Hippocampal formation (tissue), 2 donors: ENCODE measurements at places on chromosomes 13 and 19.

DNA sequence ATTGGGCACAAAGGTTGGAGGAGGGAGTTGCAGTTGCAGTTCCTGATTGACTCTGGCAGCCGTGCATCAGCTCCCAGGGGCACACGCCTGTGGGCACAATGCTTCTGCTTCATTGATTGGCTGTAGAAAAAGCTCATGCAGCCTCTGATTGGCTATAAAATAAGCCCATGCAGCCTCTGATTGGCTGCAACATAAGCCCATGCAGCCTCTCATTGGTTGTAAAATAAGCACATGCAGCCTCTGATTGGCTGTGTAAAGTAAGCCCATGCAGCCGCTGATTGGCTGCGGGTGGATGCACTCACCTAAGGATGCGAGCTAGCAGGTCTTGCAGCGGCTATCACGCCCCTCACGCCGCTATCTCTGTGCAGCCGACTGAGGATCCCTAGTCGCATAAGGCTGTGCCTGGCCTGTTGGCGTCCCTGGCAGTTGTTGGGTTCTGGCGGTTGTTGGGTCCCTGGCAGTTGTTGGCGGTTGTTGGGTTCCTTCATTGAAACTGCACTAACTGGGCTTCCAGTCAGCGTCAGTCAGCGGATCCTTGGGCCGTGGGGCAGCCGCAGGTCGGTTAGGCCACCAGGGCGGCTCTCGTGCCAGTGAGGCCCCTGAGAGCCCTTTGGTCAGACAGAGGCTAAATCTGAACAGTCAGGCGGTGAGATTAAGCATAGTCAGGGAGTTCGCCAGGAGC, at the start of gene SIGLECL1:
Gene SIGLECL1 (plus strand): TSS at position 295 of the 682 bp plus-strand sequence. CDS start 12,993 bp downstream, outside the sequence.
- no peak for DNase-seq

DNA sequence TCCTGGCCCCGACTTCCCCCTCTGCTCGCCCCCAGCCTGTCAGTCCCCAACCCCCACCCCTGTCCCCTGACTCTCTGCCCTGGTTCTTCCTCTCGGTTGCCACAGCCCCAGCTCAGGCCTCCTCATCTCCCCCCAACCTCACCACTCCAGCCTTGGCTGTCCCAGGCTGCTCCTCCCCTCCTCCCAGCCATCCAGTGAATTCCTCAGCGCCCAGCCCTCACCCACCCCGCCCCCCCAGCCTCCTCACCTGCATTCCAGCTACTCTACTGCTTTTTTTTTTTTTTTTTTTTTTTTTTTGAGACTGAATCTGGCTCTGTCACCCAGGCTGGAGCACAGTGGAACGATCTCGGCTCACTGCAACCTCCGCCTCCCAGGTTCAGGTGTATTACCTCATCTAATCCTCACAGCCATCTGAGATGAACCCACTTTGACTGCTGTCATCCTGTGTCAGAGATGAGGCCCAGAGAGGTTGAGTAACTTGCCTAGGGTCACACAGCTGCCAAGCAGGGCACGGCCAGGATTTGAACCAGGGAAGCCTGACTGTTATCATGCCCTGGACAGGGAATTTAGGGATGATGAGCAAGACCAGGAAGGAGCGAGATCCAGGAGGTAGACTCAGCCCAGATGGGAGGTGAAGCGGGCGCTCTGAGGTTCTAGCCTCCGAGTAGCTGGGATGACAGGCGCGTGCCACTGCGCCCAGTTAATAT, 2.6 kb downstream of the SULT2B1 start:
- DNase-seq = no peak

DNA sequence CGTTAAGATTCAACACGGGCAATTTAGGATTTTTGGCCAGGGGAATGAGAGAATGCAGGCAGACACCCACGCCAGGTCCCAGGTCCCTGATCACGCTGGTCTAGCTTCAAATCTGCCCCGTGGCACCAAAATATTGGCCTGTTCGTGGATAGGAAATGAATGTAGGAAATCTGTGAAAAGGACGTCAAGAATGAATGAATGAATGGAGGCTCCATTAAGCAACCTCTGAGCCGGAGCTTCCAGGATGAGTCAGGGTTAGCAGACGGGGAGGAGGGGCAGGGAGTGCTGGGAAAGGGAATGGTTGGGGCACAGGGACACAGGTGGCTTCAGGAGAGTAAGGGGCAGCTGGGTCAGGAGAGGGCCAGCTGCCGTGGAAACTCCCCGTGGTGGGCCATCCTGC, 4.2 kb downstream of the SULT2B1 start:
- DNase-seq = no peak

DNA sequence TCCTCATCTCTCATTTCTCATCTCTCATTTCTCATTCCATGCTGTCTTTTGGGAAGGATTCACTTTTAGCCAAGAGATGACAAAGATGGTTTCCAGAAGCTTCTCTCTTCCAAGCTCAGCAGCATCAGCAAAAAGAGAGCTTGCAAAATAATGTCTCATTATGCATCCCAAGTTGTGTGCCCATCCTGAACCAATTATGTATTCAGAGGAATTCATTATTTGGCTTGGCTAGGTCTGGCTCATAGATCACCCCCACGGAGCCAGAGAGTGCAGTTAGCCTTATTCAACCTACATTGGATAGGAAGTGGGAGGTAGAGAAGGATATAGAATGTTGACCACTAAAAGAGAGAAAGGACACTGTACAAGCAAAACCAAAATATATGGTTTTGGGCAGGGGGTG, 5.4 kb upstream of the OLFM2 start:
- no peak for DNase-seq

DNA sequence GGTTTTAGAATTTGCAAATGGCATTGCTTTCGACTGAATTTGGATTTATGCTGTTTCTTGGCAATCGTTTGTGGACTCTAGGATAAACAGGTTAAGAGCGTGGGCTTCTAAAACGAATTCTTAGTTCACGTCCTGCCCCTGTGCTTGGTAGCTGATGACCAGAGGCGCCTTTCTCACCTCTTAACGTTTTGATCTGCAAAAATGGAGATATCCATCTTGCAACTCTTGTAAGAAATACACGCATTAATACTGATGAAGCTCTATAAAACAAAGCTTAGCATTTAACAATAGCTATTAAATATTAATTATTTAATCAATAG, 580 bp upstream of the KATNAL1 start:
- DNase-seq = no peak

- no peak for DNase-seq
These were observed 1.1 kb upstream of the ATP11A start for GRCh38 chr13:112688560-112689302.

GRCh38 chr19:17235971-17236777, 9.5 kb downstream of the NR2F6 start:
- no peak for DNase-seq

- no peak for DNase-seq
These were observed 49.6 kb downstream of the MYO9B start for GRCh38 chr19:17125062-17125727.

- DNase-seq = no peak
These were observed 605 bp downstream of the LRG1 start for GRCh38 chr19:4539169-4539692.

- DNase-seq = no peak
These were observed 810 bp upstream of the NFKBID start for GRCh38 chr19:35901055-35901644.

DNA sequence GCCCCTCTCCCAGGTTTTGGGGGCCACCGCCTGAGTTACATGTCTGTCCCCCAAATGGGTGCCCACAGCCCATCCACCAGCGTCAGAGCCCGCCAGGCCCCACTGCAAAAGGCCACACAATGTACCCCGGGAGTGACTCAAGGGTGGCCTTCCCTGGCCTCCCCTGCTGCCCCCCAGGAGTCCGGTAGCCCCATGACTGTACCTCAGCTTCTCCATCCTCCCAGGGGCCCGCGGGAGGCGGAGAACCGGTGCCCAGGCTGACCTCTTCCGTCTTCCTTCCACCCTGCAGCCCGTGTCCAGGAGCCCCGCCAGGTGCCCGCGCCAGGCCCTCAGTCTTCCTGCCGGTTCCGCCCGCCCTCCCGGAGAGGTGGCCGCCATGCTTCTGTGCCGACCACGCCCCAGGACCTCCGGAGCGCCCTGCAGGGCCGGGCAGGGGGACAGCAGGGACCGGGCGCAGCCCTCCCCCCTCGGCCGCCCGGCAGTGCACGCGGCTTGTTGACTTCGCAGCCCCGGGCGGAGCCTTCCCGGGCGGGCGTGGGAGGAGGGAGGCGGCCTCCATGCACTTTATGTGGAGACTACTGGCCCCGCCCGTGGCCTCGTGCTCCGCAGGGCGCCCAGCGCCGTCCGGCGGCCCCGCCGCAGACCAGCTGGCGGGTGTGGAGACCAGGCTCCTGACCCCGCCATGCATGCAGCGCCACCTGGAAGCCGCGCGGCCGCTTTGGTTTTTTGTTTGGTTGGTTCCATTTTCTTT, 10.3 kb downstream of the CBARP start:
- DNase-seq = no peak

GRCh38 chr19:56746367-56746766, 74.8 kb upstream of the ZNF835 start:
- no peak for DNase-seq

- DNase-seq = no peak
These were observed 156.3 kb upstream of the TSHZ3 start for GRCh38 chr19:31505596-31505910.

DNA sequence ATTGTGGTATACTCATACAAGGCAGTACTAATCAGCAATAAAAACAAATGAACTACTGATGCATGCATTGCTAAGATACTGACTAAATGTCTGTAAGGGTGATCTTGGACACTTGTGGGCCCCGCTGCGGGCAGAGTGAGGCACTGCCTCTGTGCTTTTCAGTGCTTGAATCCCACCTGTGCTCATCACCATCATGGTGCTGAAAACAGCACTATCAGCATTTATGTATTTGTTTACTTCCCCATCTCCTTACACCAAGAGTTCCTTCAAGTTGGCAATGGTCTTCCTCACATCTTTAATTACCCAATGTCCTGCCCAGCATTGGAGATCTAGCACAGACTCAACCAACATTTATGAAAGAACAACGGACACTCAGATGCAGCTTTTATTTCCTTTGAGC, 193.7 kb upstream of the RFC3 start:
- no peak for DNase-seq

GRCh38 chr13:77014906-77015685, 11.9 kb downstream of the FBXL3 start:
- no peak for DNase-seq

- DNase-seq = no peak
These were observed 23.1 kb upstream of the KLF5 start for GRCh38 chr13:73035660-73036059.

GRCh38 chr19:30227661-30228112, 144.5 kb upstream of the ZNF536 start:
- DNase-seq = peak; percentile 65

GRCh38 chr19:34305221-34306083, 51.1 kb downstream of the GARRE1 start:
- no peak for DNase-seq

GRCh38 chr19:1884291-1884718, 991 bp downstream of the ABHD17A start:
- no peak for DNase-seq

- DNase-seq = no peak
These were observed 228.5 kb downstream of the ZIC5 start for GRCh38 chr13:99743094-99743493.

DNA sequence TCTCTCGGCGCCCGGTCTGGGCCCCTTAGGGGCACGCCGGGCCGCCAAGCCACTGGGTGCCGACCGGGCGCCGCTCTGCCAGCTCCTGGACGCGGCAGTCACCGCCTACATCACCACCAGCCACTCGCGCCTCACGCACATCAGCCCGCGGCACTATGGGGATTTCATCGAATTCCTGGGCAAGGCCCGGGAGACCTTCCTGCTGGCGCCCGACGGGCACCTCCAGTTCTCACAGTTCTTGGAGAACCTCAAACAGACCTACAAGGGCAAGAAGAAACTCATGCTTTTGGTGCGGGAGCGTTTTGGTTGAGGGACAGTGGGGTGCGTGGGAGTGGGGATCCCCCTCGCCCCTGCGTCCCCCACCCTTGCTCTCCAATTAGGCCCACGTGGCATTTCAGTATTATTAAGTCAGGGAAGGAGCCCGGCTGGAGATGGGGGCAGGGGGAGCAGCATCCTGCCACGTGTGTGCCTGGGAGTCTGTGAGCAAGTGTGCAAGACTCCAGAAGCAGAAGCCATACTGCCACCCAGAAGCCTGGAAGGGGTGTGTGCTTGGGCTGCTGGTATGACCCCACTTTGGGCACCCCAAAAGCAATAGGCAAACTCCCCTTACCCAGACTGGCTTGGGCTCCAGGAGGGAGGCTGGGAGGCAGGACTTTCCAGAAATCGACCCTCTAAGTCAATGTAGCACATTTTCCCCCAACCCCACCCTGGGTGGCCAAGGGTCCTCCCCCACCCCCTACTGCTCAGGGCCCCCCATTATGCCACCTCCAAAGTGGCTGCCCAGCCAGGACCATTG, 35.7 kb downstream of the ZSWIM4 start:
- no peak for DNase-seq

DNA sequence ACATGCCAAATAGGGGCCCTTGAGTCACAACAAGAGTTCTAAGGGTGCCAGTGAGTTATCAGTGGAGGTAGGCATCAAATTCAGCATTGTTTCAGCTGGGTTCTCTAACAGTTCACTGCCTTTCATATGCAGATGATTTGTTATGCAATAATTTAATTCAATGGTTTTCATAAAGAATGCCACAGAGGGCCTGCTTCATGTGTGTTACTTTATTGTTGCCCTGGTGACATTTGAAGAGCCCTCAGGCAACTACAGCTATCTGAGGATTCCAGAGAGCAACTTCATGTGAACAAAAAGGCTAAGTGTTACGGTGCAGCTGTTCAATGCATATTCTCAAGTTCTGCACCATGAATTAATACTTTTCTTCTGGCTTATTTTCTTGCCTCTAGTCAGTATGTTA, 43.1 kb upstream of the STARD13 start:
- DNase-seq = no peak

DNA sequence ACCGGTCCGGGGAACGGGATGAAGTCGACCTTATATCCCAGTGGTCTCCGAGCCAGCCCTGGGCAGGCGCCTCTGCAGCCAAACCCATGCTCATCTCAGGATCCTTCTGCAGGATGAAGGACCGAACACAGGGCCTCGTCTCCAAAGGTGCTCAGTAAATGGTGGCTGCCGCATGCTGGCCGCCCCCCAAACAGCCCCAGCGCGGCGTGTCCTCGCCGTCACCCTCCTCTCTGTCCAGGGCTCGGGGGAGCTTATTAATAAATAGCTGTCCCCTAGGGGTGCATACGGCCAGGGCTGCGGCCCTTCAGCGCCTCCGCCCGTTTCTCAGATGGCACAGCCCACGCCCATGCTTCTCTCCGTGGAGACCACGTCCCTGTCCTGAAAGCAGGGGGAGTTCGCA, 32.6 kb upstream of the SPACA7 start:
- DNase-seq = no peak

DNA sequence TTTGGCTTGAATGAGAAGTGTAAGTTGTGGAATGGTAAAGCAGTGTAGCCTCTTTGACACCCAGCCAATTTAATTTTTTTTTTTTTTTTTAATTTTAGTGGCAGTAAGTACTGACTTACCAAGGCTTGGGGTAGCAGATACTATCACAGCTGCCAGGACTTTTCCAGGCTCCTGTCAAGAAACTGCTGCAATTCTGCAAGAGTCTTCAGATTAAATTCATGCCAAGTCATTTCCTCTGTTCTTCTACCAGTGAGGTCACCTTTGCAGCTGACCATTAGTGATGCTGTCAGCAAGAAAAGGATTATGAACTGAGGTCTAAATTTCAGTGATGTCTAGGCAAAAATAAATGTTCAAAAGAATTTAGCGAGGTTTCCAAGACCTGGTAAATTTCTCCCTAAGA, 91.2 kb downstream of the GGACT start:
- no peak for DNase-seq

GRCh38 chr13:80841414-80841813, 500.5 kb upstream of the SPRY2 start:
- no peak for DNase-seq

- DNase-seq = no peak
These were observed 20.1 kb downstream of the ZNF763 start for GRCh38 chr19:11984986-11985385.
